ENCODE measurements at places on chromosomes 2 and 18.

DNA sequence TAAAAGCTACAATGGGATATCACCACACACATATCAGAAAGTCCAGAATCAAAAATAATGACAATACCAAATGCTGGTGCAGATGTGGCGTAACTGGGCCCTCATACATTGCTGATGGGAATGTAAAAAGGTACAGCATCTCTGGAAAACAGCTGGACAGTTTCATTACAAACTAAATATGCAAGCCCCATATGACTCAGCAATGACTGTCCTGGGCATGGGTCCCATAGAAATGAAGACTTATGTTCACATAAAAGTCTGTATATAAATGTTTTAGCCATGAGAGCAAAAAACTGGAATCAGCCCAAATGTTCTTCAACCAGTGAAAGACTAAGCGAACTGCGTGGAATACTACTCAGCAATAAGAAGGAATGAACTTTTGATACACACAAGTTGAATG lies 56.7 kb downstream of the ALPK2 start:
- DNase-seq = peak; percentile 51

- DNase-seq = no peak
Measured at GRCh38 chr2:144971786-144972335, 451.9 kb upstream of the ZEB2 start.

- no peak for DNase-seq
Measured at GRCh38 chr2:191983591-191983990, 136.7 kb upstream of the CAVIN2 start.

GRCh38 chr2:8158711-8159110 lies 523.1 kb upstream of the ID2 start:
- no peak for DNase-seq

DNA sequence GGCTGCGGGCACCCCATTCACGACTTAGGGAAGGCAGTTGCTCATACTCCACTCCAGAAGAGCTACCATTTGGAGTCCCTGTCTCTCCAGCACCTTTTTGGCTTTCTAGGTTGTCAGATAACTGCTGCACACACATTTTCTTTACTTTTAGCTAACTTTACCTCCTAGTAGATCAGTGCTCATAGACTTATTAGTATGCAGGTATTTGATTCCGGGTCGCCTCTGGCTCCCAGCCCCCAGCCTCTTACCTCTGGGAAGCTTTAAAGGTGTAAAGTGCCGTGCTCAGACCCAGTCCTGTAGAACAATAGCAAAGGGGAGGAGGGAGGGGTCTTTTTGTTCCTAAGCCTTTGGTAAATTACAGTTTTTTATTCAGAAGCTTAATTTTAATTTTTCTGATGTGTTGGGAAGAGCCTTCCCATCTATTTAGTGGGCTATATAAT lies 102.9 kb downstream of the SPTBN1 start:
- DNase-seq = no peak

DNA sequence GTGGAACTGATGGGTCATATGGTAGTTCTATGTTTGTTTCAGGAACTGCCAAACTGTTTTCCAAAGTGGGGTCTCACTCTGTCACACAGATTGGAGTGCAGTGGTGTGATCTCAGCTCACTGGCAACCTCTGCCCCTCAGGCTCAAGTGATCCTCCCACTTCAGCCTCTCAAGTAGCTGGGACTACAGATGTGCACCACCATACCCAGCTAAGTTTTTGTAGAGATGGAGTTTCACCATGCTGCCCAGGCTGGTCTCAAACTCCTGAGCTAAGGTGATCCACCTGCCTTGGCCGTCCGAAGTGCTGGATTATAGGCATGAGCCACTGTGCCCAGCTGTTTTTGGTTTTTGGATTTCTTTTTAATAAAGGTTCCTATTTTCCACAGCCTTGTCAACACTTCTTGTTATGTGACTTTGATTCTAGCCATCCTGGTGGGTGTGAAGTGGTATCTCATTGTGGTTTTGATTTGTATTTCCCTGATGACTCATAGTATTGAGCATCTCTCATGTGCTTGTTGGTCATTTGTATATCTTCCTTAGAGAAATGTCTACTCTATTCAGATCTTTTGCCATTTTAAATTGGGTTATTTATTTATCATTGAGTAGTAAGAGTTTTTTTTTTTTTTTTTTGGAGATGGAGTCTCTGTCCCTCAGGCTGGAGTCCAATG lies 22.8 kb downstream of the NPC1 start:
- DNase-seq = no peak

GRCh38 chr2:196274387-196274809 lies 103.0 kb upstream of the STK17B start:
- no peak for DNase-seq

- DNase-seq = no peak
Measured at GRCh38 chr18:29076645-29077044, 899.7 kb upstream of the CDH2 start.

DNA sequence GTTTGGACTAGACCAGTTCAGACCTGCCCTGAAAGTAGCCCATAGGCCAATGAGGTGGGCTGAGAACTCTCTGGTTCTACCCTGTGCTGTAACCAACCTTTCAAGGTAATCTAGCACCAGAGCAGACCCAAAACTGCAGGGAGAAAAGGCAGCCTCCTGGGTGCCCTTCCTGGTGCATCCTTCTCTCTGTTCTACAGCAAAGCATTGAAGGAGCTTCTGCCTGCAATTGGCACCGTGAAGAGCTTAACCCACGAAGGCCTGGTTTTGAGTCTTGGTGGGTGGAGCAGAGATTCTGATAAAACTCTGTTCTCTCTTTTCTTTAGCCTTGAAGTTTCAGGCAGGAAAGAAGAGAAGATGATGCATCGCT lies 55.5 kb downstream of the LIPG start:
- no peak for DNase-seq

- DNase-seq = no peak
Measured at GRCh38 chr18:3286159-3286558, 24.2 kb downstream of the MYL12B start.

- DNase-seq = no peak
Measured at GRCh38 chr2:234818937-234819336, 132.9 kb upstream of the SH3BP4 start.

DNA sequence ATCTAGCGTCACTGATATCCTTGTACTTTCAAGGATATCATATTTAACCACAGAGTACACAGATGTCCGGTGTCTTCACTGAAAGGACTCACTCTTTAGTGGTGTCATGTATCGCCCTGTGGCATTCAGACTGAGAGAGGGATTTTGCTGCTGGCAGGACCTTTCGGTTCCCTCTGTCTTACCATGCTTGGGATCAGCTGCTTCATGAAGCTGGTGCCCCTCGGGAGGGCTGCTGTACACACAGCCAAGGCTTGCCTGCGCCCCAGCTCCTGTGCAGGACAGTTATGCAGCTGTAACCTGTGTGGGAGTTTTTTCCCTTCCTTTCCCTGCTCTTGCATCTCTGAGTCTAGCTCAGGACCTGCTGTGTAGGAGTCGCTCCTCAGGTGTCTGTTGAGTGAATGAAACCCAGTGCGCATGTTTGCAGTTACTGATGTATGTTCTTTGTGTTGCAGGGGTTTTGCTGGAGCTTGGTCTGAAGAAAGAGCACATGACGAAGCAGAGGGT lies 64.4 kb downstream of the GREB1 start:
- DNase-seq = no peak

GRCh38 chr2:18273205-18273604 lies 287.2 kb downstream of the RDH14 start:
- no peak for DNase-seq

DNA sequence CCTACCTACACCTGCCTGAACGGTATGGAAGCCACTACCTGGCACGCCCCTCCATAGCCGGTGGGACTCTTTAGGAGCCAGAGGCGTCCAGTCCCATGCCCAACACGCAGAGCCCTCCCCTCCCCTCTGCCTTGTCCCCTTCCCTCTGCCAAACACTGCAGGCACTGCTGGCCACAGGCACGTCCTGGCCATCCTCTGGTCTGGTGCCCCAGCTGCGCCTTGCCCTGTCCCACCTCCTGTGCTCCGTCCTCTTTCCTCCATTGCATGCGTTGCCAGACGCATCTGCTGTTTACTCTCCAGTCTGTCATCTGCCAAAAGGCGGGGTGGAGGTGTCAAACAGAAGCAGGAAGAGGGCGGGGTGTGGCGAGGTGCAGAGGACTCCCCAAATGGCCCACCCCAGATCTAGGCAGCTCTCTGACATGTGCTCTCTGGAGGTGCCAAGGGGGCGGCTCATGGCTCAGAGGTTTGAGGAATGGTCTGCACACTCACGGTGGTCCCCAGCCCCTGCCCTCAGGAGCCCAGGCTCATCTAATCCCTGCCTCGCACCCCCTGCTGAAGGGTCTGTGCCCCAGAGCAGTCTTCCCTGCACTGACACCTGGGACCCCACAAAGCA lies 45.1 kb downstream of the HS6ST1 start:
- DNase-seq = no peak

- DNase-seq = peak; percentile 29
Measured at GRCh38 chr18:75400366-75400765, 27.1 kb downstream of the SMIM21 start.

GRCh38 chr2:28558158-28558820 lies 62.4 kb downstream of the PLB1 start:
- no peak for DNase-seq

DNA sequence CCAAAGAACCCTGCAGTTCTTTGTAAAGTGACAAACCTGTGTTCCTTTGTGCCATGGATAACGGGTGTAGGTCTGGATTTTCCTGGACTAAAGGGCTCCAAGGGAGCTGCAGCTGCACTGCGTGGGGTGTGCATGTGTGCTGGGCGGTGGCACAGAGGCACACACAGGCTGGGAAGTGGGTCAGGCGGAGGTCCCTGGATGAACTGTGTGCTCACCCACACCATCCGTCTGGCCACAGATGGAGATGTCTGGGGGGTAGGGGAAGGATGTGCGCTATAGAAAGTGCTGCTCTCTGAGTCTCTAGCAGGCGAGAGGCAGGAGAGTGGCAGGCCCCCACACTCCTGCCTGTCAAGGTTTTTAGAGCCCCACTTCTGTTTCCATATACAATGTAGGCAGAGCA lies 137.2 kb downstream of the LOXHD1 start:
- no peak for DNase-seq

GRCh38 chr2:97870396-97870843 lies 125.3 kb downstream of the TMEM131 start:
- DNase-seq = peak; percentile 18

DNA sequence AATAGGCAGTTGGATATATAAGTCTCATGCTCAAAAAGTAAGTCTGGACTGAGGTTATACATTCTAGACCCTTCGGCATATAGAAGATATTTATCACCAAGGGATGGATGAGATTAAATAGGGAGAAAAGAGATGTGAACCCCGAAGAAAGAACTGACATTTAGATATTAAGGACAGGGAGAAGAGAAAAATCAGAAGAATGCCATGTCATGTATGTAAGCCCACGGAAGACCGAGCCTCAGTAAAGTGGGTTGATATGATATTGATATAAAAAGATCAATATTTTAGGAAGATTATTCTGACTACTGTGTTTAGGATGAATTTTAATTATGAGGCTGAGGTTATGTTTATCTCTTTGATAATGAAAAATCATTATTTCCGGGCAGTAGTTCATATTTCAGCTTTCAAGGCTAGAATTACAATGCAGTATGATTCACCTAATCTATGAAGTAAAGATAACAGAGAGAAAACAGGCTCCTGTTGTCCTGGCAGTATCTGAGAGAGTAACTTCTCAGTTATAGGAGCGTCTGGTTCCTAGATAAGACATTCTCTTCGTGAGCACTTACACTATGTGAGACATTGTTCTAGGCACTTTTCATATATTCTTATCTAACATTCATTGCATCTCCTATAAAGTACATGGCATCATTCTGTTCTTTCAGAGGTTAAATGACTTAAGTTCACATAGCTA lies 83.0 kb downstream of the UBR3 start:
- no peak for DNase-seq

DNA sequence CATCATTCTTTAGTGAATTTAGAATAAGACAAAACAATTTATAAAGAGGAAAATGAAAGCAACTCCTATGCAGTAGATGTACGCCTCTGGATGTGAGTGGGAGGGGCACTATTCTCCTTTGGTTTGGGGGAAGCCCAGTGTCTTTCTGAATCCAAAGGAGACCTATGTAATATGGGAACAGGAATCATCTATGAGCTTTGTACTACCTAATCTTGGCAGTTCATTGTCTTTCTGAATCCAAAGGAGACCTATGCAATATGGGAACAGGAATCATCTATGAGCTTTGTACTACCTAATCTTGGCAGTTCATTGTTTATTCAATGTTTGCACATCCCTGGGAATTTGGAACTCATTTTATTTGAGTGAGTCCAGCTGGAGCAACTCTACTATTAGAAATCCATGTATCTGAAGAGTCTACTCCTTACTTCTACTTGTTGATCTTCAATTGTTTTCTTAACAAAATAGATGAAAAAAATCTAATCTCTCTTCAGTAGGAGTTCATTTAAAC lies 401.1 kb upstream of the LRATD1 start:
- DNase-seq = peak; percentile 7

DNA sequence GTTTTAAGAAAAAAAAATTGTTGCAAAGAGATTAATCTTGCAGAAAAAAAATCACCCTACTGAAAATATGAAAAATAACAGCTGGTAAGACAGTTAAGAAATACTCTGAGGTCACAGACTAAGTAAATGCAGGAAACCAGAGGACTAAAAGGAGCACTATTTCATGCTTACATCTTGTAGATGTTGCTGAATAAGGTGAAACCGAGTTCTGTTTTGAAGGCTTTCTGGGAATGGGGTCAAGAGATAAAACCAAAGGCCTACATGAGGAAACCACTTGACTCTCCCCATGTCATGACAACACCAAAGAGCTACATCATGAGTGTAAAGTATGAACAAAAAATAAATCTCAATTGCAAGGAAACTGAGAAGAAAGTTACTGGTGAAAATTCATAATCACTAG lies 197.6 kb downstream of the LRP1B start:
- DNase-seq = no peak

DNA sequence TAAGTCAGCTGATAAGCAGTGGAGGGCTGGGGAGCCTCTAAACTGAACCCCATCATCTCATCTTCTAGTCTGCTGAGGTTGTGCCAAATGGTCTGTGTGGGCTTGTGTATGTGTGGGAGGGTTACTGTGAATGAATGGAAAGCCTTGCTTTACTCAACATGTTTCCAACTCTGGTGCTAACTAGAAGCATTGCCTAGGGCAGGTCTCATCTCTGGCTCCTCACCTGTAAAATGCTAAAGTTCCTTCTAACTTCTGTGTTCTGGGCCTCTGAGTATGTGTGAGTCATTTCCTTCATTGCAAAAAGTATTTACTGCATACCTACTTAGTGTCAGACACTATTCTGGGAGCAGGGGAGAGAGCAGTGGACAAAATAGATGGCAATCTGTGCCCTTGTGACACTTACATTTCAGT lies 1.3 kb downstream of the LIPG start:
- DNase-seq = no peak

DNA sequence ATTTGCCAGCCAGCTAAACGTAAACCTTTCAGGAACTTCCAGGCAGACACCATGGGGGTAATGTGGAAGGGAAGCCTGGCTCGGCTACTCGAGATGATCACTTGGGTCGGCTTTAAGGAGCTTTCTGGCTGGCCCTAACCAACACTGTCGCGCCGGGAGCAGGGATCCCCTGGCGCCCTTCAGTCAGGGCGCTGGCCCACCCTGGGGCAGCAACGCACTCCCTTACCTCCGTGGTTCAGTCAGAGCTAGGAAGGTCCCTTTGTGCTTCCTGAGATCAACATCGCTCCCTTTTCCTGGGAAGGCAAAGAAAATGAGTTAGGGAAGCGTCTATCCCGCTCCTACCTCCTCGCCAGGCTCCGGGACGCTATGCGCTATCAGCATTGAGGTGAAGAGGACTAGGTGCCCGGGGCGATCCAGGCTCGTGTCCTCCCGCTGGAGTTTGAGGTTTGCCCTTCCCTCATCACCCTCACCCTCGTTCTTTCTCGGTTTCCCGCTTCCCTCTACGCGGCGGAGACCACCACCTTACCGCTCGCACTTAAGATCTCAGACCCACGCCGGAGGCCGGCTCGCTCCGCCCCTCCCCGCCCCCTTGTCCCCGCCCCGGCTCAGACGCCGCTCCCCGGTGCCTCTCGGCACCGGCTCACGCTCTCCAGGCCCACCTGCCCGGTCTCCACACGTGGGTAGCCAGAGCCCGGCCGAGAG lies 449 bp upstream of the ATRAID start:
- peak; percentile 34 for DNase-seq
